ENCODE measurements at places on chromosomes 3 and 15. TPM values are rescaled to one million over a fixed set of nuclear protein-coding genes. Genes with fewer than 3 reads are reported as not detected.

DNA sequence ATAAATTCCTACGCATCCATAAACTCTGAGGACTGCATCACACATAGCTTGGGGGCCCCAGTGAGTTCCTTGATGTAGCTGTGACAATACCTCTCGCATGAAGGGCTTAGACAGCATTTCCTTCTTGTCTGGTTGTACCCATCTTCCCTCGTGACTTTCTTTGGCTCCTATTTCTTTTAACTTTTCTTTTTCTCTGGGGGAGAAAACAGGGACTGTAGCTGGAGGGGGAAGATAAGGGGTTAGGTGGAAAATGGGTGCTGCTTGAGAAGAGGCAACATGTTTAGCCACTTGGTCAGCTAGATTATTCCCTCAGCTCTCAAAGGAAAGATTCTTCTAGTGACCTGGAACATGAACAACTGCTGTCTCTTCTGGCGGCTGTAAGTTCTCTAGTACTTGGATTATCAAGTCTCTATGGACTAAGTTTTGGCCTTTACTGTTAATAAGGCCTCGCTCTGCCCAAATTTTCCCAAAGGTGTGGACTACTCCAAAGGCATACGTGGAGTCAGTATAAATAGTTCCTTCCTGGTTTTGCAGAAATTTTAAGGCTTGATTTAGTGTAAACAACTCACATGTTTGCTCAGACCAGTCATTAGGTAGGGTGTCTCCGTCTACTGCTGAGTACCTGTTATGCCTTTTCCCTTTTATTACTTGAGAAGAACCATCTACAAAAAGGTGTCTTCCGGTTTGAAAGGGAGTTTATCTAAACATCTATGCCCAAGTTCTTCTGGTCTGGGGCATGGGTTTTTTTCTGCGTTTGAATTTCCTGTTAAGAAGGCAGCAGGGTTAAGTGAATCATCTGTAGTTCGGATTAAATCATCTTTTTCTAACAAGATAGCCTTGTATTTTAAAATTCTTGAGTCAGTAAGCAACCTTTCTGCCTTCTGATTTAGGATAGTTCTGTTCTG is 21.0 kb upstream of the ATG7 start:
- no peak for DNase-seq

- no peak for DNase-seq
These were observed 61.0 kb downstream of the CCK start for GRCh38 chr3:42204867-42205599.

- DNase-seq: no peak
These were observed 25.7 kb upstream of the APEH start for GRCh38 chr3:49648354-49649019.

Gene CHRD
- 3.7 TPM for total RNA-seq
